ENCODE measurements at places on chromosomes 16 and 17.

DNA sequence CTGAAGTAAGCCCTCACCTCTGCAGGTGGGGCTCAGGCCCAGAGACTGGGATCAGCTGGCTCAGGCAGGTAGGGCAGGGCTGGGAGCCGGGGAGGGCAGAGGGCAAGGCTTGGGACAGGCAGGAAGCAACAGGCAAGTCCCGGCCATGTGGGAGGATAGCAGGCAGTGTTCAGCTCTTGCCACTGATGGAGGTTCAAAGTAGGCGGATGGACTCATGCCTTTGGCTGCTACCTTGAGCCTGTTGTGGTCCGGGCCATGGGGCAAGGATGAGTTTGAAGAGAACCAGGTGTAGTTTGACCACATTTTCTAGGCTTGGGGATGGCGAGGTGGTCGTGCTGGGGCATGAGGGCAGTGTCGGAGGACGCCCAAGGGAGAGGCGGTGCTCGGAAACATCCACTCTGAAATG lies 2.7 kb downstream of the PRCD start:
- DNase-seq: no peak

GRCh38 chr17:20121359-20122253 lies 112.4 kb downstream of the SPECC1 start:
- DNase-seq: peak; percentile 58

DNA sequence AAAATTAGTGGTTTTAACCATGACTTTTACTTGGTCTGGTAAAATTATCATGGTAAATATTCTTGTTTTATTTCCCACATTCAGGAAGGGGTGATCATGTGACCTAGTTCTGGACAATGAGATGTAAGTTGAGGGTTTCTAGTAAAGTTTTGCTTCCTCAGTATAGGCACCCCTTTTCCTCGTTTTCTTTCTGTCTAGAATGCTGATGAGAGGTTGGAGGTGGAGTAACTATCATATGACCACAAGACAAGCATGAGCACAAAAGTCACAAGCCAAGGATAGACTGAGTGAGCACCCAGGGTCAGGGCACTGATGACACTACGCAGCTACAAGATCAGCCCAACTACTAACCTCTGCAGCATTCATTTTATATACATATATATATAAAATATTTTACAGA lies 53.9 kb downstream of the MYO1D start:
- DNase-seq: no peak

DNA sequence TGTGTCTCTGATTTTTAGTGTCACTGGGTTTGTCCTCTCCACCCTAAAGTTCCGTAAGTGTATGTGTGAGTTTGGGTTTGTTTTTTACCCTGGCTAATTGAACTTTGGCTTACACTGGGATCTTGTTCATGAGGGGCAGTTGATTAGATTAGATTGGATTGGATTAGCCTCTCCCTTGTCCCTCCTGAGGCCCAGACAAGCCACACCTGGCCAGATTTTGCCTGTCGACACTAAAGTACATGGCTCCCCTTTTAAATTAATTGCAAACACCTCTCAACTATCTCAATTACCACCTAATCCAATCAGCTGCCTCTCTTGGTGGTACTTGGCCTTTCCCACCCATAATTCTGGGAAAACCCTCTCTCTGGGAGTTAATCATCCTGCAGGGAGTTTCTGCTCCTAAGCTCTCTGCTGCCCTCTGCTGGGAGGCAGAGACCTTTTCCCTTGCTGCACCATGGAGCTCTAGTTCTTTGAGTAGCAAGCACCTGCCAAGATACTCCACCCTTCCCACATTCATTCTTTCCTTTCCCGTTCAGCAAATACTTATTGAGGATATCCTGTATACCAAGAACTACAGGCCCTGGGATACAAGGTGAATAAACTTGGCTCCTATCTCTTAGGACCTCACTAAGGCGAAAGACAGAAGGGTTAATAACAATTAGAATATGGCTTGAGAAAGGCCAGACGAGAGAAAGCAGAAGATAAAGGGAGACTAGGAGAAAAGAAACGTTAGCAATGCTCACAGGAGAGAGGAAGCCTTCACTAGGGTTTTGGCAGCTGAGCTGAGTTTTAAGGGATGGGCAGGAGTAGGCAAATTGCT lies 60.0 kb upstream of the MPHOSPH6 start:
- peak; percentile 76 for DNase-seq
